ENCODE measurements at places on chromosomes 2 and 18.

DNA sequence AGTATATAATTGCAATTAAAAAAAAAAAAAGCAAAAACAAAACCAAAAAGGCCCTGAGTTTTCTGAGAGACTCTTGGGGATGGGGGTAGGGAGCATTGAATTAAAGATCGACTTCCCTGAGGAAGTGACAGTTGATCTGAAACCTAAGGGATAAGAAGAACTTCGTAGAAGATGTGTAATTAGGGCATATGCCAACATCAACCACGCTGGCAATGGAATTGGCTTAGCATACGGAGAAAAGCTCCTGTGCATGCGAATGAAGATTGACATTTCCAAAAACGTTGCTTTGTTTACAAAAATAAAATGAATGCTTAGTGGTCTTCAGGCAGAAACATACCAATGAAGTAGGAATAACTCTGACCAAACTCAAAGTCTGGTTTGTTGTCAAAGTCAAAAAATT is 307.6 kb upstream of the ZNF521 start:
- no peak for DNase-seq

DNA sequence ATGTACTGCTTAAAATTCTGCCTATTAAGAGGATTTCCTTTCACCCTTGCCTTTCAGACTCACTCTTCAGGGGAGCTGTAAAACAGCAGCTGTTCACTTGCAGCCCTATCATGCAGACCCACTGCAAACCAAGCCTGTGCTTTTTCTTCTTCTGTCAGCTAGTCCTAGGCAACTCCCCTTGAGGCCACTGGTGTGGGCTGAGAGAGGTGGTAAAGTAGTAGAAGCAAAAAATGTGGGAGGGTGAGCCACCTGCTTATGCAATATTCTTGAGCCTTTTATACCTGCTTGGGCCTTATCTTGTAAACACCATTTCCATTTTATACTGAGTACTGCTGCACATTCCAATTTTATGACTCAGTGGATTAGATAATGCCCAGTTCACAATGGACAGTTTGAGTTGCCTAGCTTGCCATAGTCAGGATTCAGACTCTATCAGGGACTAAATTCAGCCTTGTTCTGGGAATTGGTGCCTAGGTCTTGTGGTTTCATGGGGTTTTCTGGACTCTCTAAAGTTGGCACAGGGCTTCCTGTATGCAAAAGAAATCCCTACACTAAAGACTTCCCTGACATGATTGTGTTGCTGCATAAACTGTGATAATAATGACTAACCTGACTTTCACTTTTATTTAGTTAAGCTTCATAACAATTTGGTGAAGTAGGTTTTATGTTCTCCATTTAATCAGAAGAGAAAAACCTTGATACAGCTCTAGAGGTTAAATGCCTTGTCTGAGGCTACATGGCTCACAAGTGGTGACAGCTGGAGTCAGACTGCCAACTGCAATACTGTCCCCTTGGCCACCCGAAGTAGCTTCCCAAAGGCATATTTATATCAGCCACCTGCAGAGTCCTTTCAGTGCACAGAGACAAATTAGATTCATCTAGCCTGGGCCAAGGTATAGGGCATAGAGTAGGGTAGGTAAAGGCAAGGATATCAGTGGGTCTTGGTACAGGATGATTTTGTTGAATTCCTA is 47.4 kb upstream of the KDM3A start:
- DNase-seq, result no peak

- no peak for DNase-seq
Observed at GRCh38 chr2:191150230-191150599, 579 bp downstream of the STAT4 start.

GRCh38 chr2:64315291-64315960 is 138.5 kb upstream of the LGALSL start:
- DNase-seq, result no peak

GRCh38 chr2:147019311-147019710 is 825.5 kb upstream of the ACVR2A start:
- no peak for DNase-seq

DNA sequence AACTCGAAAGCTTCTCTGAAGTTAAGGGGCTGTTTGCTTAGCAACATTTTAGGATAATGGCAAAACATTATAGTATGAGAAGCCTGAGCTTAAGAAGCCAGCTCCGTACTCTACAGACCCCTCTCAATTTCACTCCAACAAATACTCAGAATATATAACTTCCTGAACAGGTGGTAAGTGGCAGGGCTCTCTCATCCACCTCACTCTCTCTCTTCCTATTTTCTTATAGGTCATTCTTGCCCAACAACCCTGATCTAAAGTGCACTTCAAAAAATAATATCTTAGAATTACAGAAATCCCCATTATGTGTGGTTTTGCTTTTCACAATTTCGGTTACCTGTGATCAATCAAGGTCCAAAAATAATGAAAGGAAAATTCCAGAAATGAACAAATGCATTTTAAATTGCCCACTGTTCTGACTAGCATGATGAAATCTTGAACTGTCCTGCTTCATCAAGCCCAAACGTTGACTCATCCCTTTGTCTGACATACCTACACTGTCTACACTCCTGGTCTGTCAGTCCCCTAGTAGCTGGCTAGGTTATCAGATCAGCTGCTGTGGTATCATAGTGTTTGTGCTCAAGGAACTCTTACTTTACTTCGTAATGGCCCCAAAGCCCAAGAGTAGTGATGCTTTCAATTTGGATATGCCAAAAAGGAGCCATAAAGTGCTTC is 122.8 kb upstream of the COL5A2 start:
- DNase-seq, result no peak

DNA sequence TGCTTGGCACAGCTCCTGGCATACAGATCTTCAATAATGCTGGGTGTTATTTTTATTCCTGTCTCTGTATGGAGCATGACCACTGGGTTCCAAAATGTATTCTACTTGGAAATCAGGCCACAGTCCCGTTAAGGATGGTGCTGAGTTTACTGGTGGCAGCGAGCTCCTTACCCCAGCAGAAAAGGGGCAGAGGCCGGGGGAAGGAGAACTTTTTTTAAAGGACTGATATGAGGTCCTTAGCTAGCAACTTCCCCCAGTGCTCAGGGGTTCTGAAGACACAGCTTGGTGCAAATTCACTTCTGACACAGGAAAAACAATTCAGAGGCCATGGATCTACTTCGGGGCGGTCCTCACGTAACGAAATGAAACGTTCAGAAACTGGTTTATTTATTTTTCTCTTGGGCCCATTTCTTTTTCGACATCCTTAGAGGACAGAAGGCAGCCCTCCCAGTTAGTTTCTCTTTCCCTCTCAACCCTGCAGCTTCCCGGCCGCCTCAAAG is 872 bp downstream of the RDH14 start:
- no peak for DNase-seq

- DNase-seq, result no peak
Observed at GRCh38 chr18:6222271-6222670, 192.4 kb downstream of the L3MBTL4 start.

GRCh38 chr2:215418064-215418963 is 17.6 kb downstream of the FN1 start:
- DNase-seq, result no peak

- DNase-seq, result no peak
Observed at GRCh38 chr2:205883965-205884364, 201.7 kb downstream of the NRP2 start.

DNA sequence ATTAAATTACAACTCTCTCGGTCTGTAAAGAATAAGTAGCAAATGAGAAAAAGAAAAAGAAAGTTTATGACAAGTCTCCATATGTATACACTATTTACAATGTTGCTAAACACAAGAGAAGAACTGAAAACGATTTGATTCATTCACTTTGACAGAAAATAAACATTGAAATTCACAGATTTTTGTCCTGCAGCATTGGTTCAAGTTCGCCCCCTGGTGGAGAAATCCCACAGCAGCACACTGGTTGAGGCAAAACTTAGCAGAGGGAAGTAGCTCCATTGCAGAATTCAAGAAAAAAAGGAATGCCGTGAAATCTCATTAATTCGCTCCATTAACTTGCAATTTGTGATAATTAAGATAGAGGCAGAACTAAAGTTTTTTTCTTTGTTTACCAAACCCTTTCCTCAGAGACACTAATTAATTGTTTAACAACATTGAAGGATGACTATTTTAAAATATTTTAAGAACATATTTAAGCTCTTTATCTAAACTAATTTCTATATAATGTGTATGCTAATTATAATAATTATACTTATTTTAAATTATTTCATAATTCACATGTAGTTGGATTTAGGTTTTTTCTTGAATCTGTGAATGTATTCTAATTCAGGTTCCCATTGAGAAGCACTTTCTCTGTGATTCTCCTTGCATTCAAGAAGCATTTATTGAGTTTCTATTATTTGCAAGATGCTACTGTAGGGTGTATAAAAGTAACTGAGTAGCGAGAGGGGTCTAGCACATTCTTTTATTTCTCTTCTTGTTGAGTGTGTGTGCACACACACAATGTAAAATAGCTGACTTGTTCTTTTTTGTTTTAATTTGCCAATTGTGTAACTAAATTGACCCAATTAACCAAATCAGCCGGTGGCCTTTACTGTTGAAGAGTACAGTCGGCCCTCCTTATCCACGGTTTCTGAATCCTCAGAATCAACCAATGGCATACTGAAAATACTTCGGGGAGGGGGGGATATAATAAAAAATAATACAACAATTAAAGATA is 74.1 kb downstream of the COL4A3 start:
- DNase-seq, result peak; percentile 60

DNA sequence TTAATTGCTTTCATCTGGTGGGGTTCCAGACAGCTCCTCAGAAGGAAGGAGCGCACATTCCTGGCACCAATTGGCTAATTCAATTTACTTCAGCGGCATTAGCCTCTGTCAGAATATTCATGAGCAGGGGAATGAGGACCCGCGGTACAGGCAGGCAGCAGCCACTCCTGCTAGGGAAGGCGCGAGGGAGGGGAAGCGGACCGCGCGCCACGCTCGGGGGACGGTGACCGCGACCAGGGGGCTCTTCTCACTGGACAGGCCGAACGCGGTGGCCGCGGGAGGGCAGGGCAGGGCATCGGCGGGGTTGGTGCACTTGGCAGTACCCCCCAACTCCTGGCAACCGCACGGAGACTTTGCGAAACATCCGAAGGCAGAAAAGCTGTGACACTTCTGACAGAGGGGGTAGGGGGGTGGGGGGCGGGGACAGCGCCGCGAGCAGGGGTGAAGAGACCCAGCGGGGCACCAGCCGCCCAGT is at the start of gene CDH20:
TSS of gene CDH20 (plus strand) at position 160 of the 475 bp plus-strand sequence.
- no peak for DNase-seq

GRCh38 chr2:203238292-203238703 is 520 bp upstream of the CYP20A1 start:
- DNase-seq, result no peak

- peak; percentile 4 for DNase-seq
Observed at GRCh38 chr2:103986001-103986400, 867.9 kb upstream of the POU3F3 start.

GRCh38 chr2:180203972-180204371 is 196.9 kb upstream of the CWC22 start:
- DNase-seq, result no peak

GRCh38 chr2:1676091-1676912 is 68.0 kb downstream of the PXDN start:
- DNase-seq, result no peak

DNA sequence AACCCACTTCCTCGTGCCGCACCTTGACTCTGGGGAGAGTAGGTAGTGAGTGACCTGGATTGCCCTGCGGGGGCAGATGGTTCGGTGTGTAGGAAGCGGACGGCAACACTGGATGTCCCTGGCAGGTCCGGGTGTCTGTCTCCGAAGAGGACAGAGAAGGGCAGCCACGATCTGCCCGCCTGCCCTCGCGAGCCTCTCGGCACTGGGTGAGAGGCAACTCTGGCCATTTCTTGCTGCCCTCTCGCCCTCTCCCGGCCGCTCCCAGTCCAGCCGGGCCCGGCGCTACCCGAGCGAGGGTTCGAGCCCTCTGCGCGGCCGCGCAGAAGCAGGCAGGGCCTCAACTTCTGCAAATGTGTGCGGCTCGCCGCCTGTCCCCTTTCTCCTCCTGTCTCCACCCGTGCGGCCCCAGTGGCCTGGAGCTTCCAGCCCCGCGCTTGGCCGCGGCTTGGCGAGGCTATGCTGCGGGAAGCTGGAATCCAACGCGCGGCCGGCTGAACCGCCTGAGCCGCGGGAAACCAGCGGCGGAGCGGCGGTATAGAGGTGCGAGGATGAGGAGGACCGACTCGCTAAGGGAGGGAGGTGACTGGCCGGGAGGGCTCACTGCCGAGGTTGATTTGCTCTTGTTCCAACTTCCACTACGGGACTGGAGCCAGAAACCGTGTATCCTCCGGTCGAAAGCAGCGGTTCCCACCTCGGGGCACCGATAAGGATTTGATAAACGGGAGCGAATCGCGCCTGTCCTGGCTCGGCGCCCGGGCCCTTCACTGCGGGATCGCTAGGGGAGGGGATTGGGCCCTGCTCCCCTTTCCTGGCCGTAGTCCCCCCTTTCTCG is 1.5 kb downstream of the EPAS1 start:
- no peak for DNase-seq

DNA sequence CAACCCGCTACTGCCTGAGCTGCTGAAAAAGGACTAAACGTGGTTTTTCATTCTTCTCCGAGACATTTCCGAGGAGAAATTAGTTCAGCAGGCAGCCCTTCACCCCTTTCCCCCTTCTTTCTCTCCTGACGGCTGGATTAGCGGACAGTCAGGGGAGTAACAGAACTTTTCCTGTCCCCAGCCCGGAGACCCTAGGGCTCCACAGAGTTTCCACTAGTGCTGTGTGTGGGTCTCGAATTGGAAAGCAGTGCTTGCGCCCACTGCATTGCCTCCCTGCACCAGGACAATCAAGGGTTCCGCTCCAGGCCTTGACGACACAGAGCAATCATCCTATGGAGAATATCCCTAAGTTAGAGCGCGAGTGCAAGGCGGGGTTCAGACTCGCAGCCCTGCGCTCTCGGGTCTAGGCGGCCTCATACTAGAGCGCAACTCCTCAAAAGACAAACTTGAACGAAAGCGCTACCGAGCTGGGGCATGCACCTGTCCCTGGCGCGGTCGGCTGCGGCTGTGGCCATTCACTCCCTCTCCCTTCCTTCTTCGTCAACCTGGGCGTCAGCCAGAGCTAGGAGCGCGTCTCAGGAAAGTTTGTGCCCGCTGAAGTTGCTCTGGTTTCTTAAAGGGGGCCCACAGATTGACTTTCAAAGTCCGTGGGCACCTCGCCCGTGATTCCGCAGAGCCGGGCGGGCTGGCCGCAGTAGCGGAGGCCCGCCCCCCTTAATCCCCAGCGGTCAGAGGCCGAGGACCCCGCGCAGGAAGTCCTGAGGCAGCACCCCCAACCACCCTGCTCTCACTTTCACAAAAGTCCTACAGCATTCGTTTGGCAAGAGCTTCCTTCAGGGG is 801 bp downstream of the OSR1 start:
- no peak for DNase-seq

GRCh38 chr18:50559752-50560680 is at the start of gene MAPK4:
Gene MAPK4 (plus strand): TSS chr18:50560087. CDS start chr18:50663959, 103,872 bp downstream.
- no peak for DNase-seq

All from NCI-H446 (cell line).